ENCODE measurements at places on chromosomes 5 and 9. TPM values are rescaled to one million over a fixed set of nuclear protein-coding genes. Genes with fewer than 3 reads are reported as not detected.

Gene FGD3
- 3.8 TPM for polyA plus RNA-seq

DNA sequence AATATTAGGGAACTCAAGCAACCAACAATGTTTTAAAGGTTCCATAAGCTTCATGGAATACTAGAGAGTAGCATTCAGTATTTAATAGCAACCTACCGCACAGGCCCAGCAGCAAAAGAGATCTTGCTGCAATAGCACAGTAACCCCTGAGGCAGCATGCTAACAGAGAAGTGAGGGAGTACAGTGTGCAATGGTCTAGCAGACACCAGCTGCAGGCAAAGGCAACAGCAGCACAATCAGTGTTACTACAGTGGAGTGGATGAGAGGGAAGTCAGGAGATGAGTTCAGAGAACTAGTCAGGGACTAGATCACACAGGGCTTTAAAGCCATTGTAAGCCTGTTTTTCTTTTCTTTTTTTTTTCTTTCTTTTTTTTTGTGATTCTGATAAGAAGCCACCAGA lies 2.8 kb downstream of the TICAM2 start:
- DNase-seq, result no peak

- DNase-seq, result no peak
Measured at GRCh38 chr5:97105501-97106215, 36.8 kb downstream of the LIX1 start.

Gene GKAP1
- 20.2 TPM for polyA plus RNA-seq

Gene NR4A3
- 1.5 TPM for polyA plus RNA-seq

Gene HAVCR1
- not detected for polyA plus RNA-seq

GRCh38 chr9:111924281-111924680 lies 27.7 kb downstream of the UGCG start:
- DNase-seq, result no peak

Gene PCDHGB7
- polyA plus RNA-seq, result 7.0 TPM
